ENCODE measurements at places on chromosomes 4 and X. TPM values are rescaled to one million over a fixed set of nuclear protein-coding genes. Genes with fewer than 3 reads are reported as not detected.

GRCh38 chr4:13599159-13599558 is 28.4 kb downstream of the BOD1L1 start:
- no peak for DNase-seq

DNA sequence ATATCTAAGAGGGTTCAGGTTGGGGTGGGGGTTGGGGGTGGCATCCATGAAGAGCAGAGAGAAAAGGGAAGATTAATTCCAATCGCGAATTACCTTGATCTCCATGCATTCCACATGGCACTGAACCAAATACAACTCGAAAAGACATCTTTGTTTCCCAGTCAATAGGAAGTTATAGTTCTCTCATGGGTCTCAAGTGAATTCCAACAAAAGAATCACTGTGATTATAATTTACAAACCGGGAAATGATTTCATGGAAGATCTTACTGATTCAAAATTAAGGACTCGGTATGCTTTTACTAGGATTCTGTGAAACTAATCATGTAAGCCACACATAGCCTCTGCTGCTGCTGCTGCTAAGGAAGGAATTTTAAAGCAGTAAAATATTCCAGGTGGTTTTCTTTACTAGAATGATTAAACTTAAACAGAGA is 26.6 kb upstream of the AMELX start:
- peak; percentile 10 for DNase-seq

DNA sequence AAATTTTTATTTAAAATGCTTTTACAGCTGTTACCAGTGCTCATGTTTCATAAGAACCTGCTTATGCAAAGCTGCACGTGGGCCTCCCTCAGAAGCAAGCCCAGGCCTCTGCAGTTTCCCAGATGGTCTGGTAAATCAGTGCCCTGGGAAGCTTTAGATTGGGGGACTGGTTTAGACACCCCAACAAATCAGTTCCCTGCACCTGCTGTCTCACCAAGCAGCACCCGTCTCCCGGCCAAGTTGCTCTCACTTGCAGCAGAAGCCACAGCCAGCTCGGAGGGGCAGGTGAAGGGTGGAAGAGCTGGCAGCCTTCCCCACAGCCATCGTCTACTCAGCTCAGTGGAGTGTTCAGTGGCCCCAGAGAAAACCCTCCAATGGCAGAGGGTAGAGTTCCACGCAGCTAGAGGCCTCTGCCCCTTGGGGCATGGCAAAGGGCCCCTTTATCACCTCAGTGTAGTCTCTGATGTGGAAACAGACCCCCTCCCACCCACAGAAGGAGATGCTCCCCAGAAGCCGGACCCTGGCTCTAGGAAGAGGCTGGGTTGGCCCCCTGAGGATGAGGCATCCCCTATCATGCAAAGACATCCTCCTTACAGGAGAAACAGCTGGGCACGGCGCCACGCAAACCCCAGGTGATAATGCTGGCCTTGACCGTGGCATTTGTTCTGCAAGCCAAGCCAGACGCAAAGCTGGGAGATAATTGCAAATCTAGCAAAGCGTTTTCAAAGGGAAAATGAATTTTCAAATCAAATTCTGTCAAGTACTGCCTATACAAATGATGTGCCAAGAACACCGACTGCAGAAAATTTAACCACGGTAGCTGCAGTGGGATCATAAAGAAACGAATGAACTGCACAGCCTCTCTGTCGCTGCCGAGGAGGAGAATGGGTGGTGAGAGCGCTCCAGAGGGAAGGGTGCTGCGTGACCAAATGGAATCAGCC is 51.9 kb downstream of the ZFYVE28 start:
- DNase-seq = no peak

- DNase-seq = no peak
These were observed 89.9 kb downstream of the SPCS3 start for GRCh38 chr4:176409627-176410026.

- no peak for DNase-seq
These were observed 161.7 kb downstream of the BTC start for GRCh38 chr4:74632634-74633033.

- DNase-seq = no peak
These were observed 108.1 kb upstream of the SPRY1 start for GRCh38 chr4:123288309-123289025.

- DNase-seq = no peak
These were observed 230.8 kb downstream of the GASK1B start for GRCh38 chr4:157942017-157942416.

DNA sequence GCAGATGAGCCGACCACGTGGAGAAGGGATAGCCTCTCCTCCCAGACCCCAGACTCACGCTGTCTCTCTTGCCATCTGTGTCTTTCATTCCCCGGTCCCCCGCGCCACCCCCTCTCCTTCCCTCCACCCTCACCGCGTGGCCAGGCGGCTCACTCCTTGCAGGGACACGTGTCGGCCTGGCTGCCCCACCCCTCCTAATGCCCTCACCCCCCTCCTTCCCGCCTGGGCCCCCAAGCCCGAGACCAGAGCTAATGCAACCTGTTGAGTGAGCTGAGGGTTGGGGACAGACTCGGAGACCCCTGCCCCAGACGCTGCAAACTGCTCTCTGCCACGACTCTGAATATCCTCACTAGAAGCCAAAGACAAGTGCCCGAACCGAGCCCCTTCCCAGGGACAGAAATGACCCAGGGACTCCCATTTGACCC is 1.8 kb downstream of the SLC38A5 start:
- DNase-seq = no peak

- DNase-seq = no peak
These were observed 331.5 kb upstream of the PABPC4L start for GRCh38 chr4:134533068-134533467.

Gene GPC3
- 307 TPM for total RNA-seq

- no peak for DNase-seq
These were observed 483.0 kb upstream of the NDST4 start for GRCh38 chr4:115596265-115597001.

- DNase-seq = no peak
These were observed 184.7 kb downstream of the TMA16 start for GRCh38 chr4:163679189-163679588.

Gene RHOXF2
- not detected for total RNA-seq

GRCh38 chr4:162015090-162015489 is 148.7 kb downstream of the FSTL5 start:
- DNase-seq = peak; percentile 12

Gene KLF8
- 10.4 TPM for total RNA-seq

Gene ZBTB33
- 19.3 TPM for total RNA-seq

Gene CD38
- total RNA-seq = 0.39 TPM

Gene PABPC1L2A
- total RNA-seq = not detected

Gene RXFP1
- total RNA-seq = 0.39 TPM

Gene AKAP17A
- 20.1 TPM for total RNA-seq

Gene PCSK1N
- total RNA-seq = 0.30 TPM

DNA sequence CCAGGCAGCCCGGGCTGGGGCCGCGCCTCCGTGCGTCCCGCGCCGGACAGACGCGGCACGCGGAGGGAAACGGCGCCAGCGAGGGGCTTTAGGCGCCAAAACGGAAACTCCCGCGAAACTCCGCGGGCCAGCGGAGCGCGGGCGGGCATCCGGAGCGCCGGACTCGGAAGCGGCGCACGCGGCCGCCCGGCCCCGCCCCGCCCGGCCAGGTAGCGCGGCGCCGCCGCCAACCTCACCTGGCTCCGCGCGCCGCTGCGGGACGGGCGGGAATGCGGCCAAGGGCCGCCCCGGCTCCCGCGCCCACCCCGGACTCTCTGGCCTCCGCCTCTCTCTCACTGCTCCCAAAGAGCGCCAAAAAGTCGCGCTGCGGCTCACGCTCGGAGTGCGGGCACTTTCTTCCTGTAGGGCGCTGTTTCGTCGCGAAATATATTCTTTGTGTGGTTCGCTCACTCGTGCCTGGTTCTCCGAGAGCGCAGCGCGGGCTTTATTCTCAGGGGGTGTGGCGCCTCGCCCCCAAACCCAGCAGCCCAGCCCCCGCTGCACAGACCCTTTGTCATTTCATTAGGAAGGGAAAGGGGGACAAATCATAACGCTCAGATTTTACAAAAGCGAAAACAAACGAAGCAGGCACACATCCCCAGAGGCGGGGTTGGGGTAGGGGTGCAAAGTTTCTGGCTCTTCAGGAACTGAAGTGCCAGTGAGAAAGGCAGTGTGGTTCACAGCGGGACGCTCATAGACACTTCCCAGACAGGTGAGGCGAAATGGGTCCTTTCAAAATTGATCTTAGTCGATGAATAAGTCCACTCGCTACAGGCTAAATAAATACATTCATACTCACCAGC is 961 bp upstream of the MBNL3 start:
- DNase-seq = peak; percentile 10

DNA sequence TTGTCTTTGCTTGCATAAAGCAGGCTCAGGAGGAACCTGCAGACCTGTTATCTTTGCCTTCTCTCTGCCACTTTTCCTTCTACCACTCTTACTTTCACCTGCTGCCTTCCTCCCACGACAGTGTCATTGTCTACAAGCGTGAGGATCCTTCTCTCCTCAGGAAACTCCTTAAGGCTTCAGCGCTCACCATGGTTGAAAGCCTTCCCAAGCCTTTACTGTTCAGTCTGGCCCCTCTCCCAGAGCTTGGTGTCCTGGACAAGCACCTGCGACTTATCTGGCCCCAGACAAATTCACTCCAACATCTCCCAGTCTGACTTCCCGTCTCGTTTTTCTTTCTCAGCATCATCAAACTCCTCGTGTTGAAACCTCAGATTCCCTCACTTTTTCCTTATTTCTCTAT is 31.0 kb downstream of the CC2D2A start:
- DNase-seq = no peak

- DNase-seq = no peak
These were observed 1016.5 kb downstream of the SH3BGRL start for GRCh38 chrX:82218361-82218760.

GRCh38 chrX:39813631-39814277 is 284.0 kb downstream of the BCOR start:
- no peak for DNase-seq

DNA sequence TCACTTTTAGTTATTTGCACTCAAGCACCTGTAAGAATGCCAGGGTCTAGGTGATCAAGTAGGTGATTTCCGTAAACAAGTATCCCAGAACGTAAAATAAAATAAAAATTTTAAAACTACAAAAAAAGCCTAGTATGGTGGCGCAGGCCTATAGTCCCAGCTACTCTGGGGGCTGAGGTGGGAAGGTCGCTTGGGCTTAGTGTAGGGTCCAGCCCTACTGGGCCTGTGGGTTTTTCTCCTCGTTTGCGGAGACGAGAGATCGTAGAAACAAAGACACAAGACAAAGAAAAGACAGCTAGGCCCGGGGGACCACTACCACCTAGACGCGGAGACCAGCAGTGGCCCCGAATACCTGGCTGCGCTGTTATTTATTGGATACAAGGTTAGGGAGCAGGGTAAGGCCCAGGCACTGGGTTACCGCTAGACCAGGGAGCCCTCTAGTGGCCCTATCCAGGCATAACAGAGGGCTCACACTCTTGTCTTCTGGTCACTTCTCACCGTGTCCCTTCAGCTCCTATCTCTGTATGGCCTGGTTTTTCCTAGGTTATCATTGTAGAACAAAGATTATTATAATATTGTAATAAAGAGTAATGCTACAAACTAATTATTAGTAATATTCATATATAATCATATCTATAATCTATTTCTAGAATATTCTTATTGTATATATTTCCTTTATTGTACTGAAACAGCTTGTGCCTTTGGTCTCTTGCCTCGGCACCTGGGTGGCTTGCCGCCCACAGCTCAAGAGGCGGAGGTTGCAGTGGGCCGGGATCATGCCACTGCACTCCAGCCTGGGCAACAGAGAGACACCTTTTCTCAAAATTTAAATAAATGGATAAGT is 38.4 kb downstream of the SAGE1 start:
- no peak for DNase-seq

DNA sequence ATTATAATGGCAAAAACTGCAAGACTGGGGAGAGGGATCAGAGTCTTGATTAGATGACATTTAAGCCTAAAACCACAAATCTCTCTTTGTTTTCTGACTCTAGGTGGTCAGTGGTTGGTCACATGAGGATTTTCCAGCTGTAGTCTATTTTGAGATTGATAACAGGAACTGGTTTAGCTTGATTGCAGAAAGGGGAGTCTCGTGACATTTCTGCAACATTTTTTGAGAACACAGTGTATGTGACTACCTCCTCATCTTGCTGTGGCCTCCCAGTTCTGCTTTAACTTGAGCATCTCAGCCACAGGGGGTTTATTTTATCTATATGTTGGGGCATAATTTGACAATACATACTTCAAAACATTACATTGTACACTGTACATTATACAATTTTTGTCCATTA is 726.4 kb upstream of the MAGEB2 start:
- DNase-seq = no peak

- DNase-seq = no peak
These were observed 22.1 kb downstream of the DOK7 start for GRCh38 chr4:3485011-3485791.

DNA sequence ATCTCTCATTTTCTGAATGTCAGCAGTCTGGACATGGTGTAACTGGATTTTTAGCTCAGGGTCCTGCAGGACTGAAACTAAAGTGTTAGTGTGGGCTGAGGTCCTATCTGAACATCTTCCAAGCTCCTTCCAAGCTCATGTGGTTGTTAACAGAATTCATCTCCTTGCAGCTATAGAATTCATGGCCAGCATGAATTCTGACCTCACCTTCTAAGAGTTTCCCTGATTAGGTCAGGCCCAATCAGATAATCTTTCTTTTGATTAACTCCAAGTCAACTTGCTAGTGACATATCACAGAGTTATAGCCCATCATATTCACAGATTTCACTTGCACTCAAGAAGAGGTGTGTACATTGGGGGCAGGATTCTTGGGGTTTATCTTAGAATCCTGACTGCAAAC is 59.5 kb downstream of the LIMCH1 start:
- DNase-seq = no peak

Gene IBSP
- 0.30 TPM for total RNA-seq

- DNase-seq = peak; percentile 9
These were observed 654 bp upstream of the DDIT4L start for GRCh38 chr4:100190643-100191600.

GRCh38 chr4:41028392-41029076 is 185.8 kb downstream of the APBB2 start:
- no peak for DNase-seq

- DNase-seq = no peak
These were observed 1136.6 kb downstream of the FAT4 start for GRCh38 chr4:126451237-126451873.

DNA sequence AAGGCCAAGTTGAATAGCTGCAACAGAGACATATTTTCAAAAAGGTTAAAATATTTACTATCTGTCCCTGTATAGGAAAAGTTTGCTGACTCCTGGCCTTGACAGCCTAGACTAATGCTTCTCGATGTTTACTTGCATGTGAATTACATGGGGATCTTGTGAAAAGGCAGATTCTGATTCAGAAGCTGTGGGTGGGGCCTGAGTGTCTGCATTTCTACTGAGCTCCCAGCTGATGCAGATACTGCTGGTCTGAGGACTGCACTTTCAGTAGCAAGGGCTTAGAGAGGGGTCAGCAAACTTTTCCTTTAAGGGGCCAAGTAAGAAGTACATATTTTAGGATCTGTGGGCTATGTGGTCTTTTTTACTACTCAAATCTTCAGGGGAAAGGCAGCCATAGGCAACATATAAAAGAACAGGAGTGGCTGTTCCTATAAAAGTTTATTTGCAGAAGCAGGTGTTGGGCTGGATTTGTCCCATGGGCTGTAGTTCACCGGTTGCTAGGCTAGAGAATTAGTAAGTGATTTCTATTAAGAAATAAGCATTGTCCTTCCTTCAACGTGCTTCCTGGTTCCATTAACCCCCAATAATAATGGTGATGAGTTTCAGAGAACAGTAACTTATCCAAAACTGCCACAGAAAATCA is 97.2 kb upstream of the PDE5A start:
- DNase-seq = no peak

GRCh38 chr4:122584519-122584918 is 36.3 kb downstream of the IL21 start:
- DNase-seq = no peak

GRCh38 chr4:122908223-122908622 is 14.2 kb downstream of the NUDT6 start:
- no peak for DNase-seq

GRCh38 chr4:148842843-148843242 is 400.6 kb upstream of the NR3C2 start:
- DNase-seq = no peak

Measured in skin of body (tissue), 3 donors.